LoVo (cell line): ENCODE measurements at places on chromosomes 11 and 22.
A peak's percentile ranks its signal among the peaks of the same experiment; 100 is the strongest.

DNA sequence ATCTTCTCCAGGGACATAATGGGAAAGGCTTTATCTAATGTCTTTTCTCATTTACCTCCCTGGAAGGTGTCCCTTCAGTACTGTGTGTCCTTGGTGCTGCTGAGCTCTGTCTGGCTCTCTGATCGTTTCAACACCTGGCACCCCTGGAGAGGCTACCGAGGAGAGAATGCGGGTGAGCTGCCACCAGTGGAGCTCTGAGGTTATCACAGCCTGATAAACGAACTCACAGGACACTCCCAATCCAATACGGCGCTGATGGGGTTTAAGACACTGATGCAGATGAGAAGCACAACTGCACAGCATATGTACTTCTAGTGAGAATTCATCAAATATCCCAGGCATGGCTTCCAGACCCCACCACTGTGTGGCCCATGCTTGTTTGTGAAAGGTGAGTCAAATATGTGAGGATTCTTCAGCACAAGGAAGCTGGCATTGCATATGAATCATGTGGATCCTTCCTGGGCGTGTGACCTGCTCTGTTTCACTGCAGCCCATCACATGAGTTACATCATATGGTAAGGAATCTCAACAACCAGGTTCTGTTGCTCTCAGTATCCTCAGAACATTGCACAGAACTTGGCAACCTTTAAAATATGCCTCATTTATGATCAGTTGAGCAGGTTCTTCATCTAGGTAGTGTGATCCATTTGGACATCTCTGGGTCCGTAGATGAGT lies 34.8 kb upstream of the VWA5A start:
- no peak for DNase-seq

DNA sequence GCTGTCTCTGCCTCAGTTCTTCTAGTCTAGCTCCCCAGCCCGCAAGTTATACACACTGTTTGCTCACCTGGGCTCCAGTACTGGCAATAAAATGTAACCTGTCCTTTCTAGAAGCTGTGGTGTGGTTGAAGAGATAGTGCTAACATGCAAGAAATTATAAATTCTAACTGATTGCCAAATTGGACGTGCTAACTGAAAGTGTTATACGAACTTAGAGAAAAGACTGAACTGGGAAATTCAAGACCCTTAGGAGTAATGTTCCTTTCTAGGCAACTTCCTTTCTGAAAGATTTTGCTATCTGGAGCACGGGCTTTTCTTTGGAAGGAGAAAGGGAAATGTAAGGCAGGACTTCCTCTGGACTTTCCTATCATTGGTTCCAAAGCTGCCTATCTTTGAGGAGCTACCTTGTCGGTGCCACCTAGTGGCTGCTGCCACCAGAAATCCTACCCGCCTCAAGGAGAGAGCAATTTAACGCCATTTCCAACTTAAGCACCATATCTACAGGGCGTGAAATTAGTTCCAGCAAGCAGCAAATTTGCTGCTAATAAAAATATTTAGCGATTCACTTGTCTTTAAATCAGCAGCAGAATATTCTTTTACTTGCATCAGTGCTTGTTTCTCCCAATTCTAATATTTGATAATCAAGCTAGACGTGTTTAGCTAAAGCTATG lies 12.7 kb upstream of the TMEM218 start:
- peak; percentile 36 for DNase-seq

GRCh38 chr11:109378034-109378433 lies 44.0 kb upstream of the C11orf87 start:
- DNase-seq = no peak

GRCh38 chr22:26835929-26836528 lies 178.6 kb downstream of the MIAT start:
- DNase-seq = peak; percentile 5

DNA sequence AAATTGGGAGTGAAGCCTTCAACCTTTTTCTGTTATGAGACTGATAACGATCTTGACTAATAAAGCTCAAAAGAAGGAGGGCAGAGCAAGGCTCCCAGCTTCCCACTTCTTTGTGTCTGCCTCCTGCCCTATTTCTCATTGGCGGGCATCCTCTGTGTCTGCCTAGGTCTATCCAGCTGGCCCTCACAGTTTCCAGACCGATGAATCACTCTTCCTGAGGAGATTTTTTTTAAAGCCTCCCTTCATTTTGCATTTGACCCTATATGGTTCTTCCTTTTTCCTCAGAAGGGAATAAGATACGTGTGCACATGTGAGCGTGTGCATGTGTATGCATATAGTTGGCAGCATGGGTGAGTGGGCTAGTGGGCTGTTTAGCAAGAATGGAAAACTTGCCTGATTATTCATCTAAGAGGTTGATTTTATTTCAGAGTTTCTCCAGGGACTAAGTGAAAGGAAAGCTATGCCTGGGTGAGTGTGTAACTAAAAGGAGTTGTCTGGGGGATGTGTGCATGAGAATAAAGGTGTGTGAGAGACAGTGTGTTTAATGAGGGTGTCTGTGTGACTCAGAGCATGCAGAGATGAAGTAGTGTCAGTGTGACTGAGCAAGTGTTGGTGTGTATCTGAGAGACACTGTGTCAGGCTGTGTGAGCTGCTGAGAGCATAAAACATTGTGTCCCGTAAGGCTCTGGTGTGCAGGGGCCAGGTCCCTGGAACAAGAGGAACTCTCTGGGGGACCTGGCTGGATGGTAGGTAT lies 12.2 kb downstream of the PHLDB1 start:
- no peak for DNase-seq

- no peak for DNase-seq
Observed at GRCh38 chr11:46387919-46388618, 3.5 kb downstream of the CHRM4 start.

DNA sequence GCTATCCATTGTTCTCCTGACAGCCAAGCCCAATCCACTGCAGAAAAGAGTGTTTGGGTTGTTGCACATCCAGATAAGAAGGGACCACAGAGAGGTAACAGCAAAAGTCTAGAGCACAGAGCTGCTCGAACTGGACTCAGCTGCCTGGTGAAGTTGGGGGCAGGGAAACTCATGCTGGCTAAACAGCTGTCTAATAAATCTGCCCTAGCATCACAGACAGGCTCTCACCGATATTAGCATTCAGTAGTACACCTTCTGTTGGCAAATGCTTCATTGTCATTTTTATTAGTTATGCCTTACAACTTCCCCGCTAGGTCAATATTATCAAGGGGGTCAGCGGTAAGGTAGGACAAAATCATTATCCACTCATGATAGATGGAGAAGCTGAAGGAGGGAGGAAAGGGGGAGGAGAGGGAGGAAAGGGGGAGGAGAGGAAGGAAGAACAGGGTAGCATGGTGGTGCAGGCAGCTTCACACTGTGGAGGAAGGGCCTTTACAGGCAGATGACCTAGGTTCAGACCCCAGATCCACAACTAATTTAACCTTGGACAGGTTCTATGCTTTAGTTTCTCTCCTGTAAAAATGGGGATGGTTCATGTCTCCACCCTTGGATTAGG lies 102.7 kb downstream of the LARGE1 start:
- no peak for DNase-seq

- DNase-seq = no peak
Observed at GRCh38 chr11:30125456-30125855, 105.4 kb upstream of the FSHB start.

DNA sequence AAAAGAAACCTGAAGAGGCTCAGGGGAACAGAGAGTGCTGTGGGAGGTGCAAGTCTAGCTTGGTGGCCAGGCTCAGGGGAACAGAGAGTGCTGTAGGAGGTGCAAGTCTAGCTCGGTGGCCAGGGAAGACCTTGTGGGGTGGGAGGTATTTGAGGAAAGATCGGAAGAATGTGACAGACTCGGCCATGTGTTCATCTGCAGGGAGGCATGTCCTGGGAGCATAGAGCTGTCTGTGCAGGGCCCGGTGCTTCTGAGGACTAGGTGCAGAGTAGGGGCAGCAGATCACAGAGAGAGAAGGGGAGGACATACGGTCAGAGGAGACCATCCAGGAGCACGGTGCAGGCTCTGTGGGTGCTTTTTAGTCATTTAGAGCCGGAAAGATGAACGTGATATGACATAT lies 10.8 kb downstream of the IFITM10 start:
- no peak for DNase-seq

DNA sequence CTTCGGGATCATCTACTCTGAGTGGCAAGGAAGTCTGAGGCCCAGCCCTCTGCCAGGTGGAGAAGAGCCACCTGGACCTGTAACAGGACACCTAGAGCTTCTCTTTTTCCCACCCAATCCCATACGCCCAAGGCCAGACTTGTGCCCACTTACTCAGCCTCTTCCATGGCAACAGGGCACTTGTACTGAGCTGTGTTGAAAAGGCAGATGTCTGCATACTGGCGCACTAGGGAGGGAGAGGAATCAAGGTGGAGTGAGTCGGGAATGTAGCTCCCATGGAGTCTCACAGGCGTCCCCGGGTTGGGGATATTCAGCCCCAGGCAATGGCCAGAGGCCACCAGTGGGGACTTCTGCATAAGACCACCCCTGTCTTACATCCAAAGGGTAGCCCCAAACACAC lies 36.1 kb downstream of the TPBGL start:
- no peak for DNase-seq

GRCh38 chr11:73152861-73153483 lies 10.9 kb upstream of the FCHSD2 start:
- no peak for DNase-seq

- no peak for DNase-seq
Observed at GRCh38 chr11:46597609-46598219, 3.9 kb upstream of the AMBRA1 start.

GRCh38 chr22:32545801-32546200 lies 71.2 kb downstream of the FBXO7 start:
- no peak for DNase-seq

DNA sequence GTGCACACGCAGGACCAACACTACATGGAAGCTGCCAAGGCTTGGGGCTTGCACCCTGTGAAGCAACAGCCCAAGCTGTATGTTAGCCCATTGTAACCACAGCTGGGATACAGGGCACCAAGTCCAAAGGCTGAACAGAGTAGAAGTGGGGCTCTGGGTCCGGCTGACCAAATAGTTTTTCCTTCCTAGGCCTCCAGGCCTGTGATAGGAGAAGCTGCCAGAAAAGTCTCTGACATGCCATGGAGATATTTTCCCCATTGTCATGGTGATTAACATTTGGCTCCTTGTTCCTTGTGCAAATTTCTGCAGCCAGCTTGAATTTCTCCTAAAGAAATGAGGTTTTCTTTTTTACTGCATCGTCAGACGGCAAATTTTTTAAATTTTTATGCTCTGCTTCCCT lies 941.2 kb downstream of the FAM181B start:
- DNase-seq = no peak

- peak; percentile 9 for DNase-seq
Observed at GRCh38 chr22:17753401-17753989, 20.8 kb downstream of the BID start.

DNA sequence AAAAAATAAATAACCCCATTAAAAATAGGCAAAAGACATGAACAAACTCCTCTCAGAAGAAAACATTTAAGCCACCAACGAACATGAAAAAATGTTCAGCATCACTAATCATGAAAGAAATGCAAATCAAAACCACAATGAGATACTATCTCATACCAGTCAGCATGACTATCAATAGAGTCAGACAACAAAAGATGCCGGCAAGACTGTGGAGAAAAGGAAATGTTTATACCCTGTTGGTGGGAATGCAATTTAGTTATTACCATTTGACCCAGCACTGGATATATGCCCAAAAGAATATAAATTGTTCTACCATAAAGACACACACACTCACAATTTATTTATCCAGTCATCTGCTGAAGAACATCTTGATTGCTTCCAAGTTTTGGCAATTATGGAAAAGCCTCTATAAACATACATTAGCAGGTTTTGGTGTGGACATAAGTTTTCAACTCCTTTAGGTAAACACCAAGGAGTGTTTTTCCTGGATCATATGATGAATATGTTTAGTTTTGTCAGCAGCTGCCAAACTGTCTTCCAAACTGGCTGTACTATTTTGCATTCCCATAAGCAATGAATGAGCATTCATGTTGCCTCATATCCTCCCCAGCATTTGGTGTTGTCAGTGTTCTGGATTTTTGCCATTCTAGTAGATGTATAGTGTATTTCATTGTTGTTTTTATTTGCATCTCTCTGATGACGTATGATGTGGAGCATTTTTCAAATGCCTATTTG lies 28.0 kb downstream of the OR8D1 start:
- DNase-seq = no peak

DNA sequence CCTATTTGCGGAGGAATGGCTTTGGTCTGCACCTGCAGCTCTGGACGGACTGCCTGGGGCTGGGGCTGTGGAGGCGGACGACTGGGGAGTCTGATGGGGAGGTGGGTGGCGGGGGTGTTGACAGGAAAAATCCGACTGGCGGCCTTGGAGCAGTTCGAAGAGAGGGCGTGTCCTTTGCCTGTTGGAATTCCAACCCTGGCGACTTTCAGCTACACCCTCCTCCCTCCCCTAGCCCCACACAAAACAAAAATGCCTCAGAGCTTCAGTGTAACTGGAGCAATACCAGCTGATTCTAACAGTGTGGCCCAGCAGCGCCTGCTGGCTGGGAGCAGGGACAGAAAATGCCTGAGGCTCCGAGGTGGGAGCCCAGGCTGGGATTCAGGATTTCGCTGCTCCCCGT lies 85.4 kb downstream of the ATXN10 start:
- DNase-seq = no peak
